ENCODE measurements at places on chromosomes 1 and 21.

GRCh38 chr1:160664573-160665051 is 17.8 kb upstream of the SLAMF1 start:
- peak; percentile 66 for DNase-seq

GRCh38 chr1:99004254-99004860 is 304 bp downstream of the PLPPR5 start:
- no peak for DNase-seq

DNA sequence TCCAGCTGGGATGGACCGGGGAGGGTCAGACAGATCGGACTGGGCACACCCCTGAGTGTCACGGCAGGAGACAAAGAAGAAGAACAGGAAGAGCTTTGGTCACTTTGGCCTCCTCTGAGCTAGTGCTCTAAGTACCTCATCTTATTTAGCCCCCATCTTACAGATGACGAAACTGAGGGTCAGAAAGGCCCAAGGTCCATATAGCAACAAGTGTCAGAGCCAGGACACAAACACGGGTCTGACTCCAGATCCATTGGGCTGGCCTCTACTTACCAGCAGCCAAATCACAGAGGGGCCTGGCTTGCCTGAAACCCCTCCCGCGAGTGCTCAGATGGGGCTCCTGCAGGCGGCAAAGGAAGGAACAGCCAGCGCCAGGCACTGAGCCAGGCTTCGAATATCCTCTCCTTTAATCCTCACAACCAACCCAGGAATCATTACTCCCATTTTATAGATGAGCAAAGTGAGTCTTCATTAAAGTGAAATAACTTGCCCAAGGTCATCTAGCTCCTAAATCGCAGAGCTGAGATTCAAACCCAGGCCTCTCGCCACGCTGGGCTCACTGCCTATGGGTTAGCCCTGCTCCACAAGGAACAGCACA is 25.7 kb upstream of the SELENON start:
- DNase-seq = no peak

DNA sequence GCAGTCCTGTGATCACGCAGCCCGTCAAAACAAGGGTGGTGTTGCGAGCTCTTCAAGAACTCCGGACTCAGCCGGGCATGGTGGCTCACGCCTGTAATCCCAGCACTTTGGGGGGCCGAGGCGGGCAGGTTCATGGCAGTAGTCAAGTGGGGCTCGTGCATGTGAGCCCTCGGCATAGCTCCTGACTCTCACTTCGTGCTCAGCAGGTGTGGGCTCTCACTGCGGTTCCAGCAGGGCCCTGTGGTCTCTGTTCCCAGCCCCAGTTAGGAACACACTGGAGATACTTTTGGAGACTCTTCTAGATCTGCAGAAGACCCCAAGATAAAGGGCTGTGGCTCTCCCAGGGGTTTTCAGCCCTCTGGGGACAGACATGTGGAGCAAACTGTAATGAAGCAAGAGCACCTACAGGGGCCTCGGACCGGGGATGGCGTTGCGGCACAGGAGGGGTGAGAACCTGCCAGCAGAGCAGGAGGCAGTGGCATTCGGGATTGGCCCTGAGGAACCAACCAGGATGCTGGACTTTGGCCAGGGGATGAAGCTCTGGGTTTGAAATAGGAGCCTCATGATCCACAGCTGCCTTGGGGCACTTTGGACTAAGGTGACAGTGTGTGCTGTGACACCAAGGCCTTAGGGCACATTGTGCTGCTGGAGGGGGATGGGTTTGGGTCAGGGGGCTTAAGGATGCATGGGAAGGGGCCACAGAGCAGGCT is 443.2 kb downstream of the CAMTA1 start:
- no peak for DNase-seq

DNA sequence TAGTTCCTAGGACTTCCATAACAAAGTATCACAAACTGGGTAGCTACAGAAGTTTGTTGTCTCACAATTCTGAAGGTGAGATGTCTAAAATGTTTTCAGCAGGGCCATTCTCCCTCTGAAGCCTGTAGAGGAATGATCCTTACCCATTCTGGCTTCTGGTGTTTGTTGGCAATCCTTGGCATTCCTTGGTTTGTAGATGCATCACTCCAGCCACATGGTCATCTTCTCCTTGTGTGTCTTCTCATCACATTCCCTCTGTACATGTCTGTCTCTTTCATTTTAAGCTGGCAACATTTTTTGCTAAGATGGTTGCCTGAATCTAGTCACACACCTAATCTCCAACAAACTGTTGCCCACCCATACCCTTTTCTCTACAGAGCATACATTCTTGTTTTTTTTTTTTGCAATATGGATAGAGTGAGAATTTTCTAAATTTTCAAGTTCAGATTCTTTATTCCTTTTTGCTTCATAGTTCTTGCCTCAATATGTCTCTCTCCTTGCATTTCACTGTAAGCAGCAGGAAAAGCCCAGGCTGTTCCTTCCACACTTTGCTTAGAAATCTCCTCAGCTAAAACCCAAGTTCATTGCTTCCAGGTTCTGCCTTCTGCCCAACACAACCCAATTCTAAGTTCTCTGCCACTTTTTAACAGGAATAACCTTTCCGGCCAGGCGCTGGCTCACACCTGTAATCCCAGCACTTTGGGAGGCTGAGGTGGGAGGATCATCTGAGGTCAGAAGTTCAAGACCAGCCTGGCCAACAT is 18.3 kb downstream of the ZBED6 start:
- no peak for DNase-seq

DNA sequence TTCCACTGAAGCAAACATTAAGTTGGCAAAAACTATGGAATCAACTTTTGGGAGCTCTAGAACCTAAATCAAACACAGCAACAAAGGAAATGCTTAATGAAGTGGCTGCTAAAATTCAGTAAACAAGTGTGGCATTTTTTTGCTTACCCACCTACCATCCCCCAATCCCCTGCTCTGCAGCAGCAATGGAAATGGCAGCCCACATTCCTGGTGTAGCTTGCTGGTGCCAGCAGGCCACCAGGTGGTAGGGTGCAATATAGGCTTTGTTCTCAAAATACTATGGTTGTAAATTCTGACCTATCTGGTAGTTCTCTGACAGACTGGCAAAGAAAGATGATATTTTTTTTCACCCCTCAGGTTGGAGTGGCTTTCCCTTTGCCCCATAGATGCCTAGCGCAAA is 42.8 kb downstream of the SHCBP1L start:
- no peak for DNase-seq

GRCh38 chr1:84833194-84833593 is 59.8 kb downstream of the LPAR3 start:
- no peak for DNase-seq

DNA sequence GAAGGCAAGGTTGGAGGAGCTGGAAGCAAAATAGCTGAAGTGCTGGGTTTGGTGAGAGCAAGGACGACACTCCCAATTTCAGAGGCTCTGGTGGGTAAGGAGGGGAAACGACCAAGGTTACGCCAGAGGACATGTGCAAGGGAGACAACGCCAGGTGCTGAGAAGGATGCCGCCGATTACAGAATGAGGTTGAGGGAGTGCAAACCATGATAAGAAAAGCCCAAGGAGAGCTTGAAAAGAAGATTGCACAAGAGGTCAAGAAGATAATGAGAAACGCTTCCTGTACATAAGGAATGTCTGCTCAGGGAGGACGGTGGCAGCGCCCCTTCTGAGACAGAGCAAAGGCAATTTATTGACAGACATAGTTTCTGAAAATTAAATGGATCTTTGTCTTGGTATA is 382.0 kb upstream of the PROX1 start:
- no peak for DNase-seq

DNA sequence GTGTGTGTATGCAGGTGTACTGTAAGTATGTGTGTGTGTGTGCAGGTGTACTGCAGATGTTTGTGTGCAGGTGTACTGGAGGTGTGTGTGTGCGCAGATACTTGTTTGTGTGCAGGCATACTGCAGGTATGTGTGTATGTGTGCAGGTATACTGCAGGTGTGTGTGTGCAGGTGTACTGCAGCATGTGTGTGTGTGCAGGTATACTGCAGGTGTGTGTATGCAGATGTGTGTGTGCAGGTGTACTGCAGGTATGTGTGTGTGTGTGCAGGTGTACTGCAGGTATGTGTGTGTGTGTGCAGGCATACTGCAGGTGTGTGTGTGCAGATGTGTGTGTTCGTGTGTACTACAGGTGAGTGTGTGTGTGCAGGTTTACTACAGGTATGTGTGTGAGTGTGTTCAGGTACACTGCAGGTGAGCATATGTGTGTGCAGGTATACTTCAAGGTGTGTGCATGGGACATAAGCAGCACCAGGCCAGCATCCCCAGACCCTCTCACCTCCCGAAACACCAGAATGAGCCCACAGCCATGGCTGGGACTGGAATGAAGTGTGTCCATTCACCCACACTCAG is 97.5 kb downstream of the DMRTB1 start:
- DNase-seq = no peak

DNA sequence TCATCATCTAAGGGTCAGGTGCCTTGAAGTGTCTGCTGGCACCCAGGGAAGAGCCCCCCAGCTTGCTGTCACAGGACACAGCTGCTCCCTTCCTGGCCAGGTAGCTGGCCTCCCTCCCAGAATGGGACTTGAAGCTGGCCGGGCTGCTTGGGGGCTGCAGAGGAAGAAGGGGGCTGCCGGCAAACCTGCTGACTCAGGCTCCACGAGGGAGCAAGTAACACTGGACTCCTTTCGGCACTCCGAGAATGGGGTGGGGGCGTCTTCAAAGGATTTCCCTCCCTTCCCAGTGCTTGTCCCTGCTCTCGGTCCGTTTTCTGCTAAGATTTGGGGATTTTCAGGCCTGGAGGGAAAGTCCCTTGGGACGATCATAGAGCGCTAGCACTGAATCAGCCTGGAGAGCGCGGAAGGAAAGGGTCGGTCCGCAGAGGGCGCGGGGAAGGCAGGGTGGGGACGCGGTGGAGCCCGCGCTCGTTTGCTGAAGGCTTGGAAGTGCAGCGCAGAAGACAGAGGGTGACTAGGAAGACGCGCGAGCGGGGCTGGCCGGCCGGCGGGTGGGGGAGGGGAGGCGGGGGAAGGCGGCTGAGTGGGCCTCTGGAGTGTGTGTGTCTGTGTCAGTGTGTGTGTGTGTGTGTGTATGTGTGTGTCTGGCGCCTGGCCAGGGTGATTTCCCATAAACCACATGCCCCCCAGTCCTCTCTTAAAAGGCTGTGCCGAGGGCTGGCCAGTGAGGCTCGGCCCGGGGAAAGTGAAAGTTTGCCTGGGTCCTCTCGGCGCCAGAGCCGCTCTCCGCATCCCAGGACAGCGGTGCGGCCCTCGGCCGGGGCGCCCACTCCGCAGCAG is at the start of gene CSF1:
TSS of gene CSF1 (plus strand) at position 727 of the 840 bp plus-strand sequence. CDS start 175 bp downstream, outside the sequence.
- DNase-seq = peak; percentile 64

DNA sequence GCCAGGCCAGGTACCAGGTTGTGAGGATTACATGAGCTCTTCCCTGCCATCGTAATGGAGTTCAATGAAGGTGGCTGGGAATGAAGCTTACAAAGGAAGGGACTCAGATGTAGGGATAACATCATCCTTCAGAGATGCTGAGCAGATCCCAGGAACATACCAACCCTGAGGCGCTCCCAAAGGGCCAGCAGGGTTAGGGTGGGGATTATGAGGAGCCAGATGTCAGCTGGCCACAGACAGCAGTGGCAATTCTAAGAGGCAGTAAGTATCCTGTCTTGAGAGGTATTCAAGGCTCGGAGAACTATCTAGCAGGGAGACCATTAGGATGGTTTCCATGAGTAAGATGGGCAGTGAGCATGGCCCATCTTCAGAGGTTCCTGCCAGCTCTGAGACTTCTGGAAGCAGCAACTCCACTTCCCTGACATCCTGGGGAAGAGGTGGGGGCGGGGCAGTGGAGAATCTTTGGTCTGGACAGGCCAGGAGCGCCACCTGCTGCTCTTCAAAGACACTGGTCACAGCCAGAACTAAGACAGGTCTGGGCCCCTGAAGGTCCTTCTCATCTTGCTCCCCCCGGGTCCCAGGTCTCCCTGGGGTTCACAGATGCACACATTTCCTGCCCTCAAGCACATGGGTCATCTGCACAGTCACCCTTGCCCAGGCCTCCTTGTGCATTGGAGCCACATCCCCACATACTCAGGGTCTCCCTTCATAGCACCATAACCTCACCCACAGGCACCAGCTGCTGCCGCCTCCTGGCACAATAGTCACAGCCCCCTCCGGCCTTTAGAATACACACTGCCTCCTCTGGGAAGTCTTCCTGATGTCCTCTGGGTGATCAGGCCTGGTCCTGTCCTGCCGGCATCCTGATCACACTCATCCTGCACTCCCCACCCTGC is 2.7 kb upstream of the SDC3 start:
- peak; percentile 62 for DNase-seq

DNA sequence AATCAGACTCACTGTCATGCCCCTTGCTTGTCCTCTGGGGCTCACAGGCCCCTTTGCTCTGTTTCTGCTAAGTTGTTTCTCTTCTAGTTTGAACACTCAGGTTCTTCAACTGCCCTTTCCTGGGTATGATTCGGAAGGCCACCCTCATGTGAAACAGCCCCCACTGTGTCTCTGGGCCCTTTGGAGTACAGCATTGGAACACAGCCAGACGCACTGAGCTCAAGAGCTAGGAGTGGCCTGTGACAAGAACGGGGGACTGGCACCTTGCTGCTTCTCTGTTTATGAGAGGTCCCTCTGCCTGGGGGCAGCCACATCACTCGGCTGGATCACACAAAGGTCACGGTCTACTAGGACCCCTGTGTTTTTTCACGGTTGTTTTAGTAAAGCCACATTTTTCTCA is 114.4 kb upstream of the ZC3H12A start:
- DNase-seq = no peak

GRCh38 chr1:111769517-111770146 is 13.9 kb downstream of the DDX20 start:
- DNase-seq = peak; percentile 54

DNA sequence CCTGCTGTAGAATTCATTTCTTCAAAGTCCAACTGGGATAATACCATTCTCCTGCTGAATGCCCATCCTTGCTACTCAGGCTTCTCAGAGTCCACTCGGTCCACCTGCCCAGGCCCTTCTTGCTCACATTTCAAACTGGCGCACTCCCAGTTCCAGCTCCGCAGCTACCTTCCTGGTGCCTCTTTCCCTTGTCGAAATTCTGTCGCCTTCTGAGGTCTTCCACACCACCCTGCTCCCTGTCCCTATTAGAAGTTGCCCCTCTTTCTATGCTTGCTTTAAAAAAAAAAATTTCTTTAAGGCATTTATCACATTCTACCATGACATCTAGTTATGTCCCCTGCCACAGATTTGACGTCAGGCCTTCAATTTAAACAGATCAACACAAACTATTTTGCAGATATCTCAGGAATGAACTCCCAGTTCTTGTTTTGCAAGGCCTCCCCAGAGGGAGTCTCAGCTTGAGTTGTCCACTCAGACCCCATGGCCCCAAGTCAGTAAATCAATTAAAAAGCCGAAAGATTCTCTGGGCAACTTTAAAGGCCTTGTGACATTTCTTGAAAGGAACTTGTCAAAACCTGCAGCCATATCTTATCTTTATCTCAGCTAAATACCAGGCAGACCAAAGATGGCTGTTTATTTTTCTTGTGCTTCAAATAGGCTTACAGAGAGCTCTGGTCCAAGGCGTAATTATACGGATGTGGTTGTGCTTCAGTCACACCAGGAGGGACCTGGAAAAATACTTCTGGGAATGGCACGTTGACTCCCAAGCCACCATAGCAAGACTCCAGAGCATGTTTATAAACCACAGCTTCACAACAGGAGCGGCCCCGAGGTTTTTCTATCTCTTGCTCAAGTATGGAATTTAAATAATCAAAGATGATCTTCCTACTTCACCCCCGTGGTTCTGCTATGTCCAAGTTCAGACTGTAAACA is 2.2 kb downstream of the FAM89A start:
- DNase-seq = no peak

Data from activated CD4-positive, alpha-beta memory T cell treated with anti-CD3 and anti-CD28 coated beads, Interleukin-2, amount 10 ng/mL, durations not matched to agents 7 days and 5 days (primary cell).